ENCODE measurements at places on chromosomes 2 and 18.

- DNase-seq = no peak
Observed at GRCh38 chr18:34729740-34730355, 19.8 kb downstream of the DTNA start.

- DNase-seq = no peak
Observed at GRCh38 chr2:115733190-115733775, 1290.8 kb downstream of the DPP10 start.

- no peak for DNase-seq
Observed at GRCh38 chr2:61014763-61015162, 2.8 kb upstream of the PEX13 start.

- DNase-seq = no peak
Observed at GRCh38 chr2:23452372-23452771, 67.4 kb downstream of the KLHL29 start.

DNA sequence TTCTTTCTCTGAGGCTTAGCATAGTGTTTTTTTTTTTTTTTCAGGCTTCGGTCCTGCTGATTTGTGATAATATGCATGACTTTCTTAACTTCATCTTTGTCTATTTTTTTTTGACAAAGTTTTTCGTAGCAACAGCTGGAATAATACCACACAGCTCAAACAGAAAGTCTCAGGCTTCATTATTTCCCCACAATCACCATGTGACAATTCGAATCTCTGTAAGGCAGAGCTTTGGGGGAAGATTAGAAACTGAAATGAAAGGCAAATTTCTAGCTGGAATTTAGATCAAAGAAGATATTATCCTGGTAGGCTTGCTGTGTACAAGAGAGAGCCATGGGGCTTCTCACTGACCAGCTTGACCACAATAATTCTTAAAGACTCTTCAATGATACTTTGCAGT, 12.2 kb upstream of the CD28 start:
- DNase-seq = no peak

GRCh38 chr2:88658881-88659537, 31.7 kb upstream of the EIF2AK3 start:
- DNase-seq = no peak

- no peak for DNase-seq
Observed at GRCh38 chr2:234725528-234726264, 226.1 kb upstream of the SH3BP4 start.

DNA sequence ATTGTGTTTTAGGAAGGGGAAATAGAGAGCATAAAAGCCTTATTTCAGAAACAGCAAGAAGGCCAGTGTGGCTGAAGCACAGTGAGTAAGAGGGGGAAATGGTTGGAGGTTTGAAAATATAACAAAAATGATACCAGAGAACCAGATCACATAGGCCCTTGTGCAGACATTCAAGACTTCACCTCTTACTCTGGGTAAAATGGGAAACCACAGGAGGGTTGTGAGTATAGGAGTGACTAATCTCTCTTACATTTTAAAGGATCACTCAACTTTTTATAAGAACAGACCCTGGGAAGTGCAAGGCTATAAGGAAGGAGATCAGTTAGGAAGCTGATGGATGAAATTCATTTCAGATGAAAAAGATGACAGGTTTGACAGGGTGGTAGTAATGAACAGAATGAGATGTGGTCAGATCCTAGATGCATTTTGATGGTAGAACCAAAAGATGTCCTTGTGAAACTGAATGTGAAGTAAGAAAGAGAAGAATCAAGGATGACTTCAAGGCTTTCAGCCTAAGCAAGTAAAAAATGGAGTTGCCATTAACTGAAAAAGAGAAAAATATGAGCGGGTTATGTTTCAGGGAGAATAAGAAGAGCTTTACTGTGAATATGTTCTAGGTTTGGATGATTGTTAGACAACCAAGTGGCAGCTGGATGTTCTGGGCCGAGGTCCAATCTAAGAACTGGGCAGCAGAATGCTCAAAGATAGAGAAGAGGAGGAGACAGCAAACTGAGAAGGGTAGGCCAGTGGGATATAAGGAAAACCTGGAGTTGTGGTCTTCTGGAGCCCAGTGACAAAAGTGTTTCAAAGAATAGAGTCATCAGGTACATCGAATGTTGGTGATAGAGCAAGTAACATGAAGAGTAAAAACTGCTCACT, 65.1 kb downstream of the USP40 start:
- no peak for DNase-seq

GRCh38 chr2:41832218-41832617, 215.6 kb upstream of the PKDCC start:
- no peak for DNase-seq

DNA sequence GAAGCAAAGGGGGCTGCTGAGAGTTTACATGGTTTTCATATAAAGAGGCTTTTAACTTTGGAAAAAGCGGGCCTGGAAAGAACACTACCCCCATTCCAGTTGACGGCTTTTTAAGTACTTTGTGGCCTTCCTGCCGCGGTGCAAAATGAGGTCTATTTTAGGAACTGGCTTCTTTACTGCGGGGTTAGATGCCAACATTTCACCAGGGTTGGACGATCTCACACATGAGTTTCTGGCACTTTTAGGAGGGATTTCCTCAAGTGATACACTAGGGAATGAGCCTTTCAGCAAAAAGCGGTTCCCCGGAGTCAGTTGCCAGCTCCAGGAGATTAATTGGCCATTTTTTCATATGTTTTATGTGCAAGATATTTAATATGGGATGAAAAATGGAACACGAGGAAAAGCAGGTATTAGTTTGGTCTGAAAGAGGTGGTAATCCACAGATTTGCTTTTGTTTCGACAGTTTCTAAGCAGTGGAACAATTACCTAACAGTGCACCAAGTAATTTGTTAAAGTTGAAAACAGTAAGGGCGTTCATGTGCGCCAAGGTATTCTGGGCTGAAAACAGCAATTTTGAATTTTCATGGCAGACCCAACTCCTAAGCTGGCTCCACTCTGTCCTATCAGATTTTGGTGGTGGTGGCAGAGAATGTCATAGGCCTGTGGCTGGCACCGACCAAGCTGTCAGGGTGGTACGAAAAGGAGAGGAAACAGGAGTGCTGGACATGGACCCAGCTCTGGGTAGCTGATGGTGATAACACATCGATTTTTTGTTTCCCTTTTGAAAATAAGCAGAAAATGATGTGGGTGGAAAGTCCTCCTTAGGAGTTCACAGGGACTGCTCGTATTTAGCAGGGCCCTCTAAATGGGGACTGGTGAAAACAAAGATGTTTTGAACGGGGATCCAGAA, 55.6 kb upstream of the FZD5 start:
- DNase-seq = no peak

DNA sequence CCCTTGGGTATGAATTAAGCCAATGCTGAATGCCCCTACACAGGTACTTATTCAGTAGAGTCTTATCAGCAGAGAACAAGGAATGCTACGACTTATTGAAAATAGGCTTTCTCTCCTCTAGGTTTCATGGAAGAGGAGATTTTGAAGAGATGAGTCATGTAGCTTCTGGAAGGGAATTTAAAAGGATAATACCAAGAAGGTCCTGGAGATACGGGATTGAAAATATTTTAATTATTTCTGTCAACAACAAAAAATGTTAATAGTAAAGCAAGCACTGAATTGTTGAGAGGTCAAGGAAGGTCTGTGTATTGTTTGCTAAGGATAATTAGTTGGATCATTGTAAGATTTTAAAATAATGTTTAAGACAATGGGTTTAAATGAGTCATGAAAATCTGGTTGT, 293.0 kb upstream of the SPHKAP start:
- DNase-seq = no peak

- DNase-seq = no peak
Observed at GRCh38 chr2:9844576-9844975, 1.3 kb downstream of the TAF1B start.

DNA sequence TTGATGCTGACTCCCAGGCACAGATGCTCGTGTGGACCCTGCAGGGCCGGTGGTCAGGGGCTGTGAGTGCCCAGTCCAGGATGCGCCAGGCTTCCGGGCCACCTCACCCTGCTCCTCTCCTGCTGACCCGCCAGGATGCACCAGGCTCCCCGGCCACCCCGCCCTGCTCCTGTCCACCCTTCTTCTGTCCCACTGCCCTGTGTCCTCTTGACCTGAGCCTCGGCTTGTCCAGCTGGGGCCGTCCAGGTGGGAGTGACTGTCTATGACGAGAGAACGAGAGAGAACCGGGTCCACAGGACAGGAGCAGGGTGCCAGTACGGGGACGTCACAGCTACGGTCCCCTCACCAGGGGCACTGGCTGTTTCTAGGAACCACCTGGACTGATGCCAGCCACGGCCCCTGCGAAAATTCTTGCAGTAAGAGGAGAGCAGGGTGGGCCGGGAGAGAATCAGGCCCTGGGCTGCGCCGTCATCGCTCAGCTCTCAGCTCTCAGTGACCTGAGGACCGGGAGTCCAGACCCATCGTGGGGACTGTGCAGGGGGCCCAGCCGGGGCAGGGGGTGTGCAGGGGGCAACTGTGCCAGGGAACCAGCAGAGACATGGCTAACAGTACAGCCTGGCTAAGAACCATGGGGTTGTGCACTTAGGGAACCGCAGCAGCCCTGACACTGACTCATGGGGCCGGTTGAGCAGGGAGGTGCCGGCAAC, 12.9 kb upstream of the NFATC1 start:
- DNase-seq = peak; percentile 14

DNA sequence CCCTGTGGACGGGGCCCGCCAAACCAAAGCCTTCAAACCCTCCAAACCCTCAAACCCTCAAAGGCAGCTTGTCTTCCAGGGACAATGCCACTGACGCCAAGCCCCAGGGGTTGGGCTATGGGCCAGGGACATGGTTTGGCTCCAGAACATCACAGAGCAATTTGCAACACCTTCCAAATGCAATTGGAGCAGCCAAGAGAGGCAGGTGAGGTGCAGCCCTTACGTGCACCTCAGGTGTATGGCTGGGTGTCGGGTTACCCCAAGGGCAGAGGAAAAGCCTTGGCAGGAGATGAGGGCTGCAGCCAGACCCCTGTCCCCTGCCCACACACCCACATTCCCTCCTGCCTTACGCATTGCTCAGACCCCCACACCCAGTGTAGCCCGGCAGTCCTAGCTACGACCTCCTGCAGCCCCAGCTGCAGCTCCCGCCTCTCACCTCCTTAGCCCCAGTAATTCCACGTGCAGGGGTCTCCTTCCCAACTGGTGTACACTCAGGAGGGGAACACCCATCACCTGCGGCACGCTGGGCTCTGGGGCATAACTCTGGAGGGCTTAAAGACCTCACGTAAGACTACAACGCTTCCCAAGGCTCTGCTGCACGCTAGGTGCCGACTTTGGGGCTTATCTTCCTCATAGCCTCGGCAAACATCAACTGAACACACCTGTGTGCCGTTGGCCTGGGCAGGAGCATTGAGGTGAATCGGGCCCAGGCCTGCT, 88.7 kb downstream of the TFCP2L1 start:
- no peak for DNase-seq

- no peak for DNase-seq
Observed at GRCh38 chr2:119660343-119660658, 18.7 kb upstream of the TMEM177 start.

DNA sequence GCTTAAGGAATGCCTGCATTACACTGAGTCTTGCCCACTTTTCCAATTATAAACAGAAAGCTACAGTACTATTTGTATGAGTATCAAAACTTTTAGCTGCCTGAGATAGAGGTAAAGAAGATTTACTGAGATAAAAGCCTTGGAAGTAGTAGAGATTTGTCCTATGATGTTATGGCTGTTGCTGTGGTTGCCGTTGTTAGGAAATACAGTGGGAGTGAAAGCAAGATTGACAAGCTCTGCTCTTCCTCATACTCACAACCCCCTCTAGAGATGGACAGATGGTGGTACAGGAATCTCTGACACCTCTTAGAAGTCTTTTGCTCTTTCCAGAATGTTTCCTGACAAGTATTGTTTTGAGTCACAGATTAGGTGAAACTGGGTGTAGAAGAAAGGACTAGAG, 242.5 kb downstream of the RPIA start:
- no peak for DNase-seq

DNA sequence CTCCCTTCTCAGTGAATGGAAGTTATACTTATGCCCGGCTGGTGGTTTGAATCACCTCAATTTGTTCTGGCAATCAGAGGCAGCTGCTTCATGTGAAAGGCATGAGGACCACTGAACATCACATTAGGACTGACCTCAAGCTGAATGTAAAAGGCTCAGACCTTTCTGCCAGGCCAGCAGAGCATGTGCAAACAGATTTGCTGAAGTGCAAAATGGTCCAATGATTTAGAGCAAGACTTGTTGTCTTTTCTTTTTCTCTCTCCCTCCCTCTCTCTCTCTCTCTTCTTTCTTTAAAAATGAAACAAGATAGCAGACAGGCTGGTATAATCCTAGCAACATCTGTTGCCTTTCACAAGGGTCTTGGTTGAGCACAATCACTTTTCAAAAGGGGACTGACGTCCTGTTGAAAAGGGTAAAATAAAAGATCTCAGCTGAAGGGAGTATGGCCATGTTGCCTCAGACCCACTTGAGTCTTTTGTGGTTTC, 13.3 kb upstream of the CDH7 start:
- no peak for DNase-seq

DNA sequence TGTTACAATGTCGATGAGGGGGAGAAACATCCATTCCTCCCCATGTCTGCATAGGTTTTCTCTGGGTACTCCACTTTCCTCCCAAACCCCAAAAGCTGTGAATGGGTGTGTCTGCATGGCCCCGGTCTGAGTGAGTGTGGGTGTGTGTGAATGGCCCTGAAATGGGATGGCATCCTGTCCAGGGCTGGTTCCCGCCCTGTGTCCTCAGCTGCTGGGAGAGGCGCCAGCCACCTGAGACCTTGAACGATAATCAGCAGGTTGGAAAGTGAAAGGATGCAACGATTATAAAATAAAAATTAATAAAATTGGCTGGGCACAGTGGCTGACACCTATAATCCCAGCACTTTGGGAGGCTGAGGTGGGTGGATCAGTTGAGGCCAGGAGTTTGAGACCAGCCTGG, 69.2 kb downstream of the NPPC start:
- no peak for DNase-seq

DNA sequence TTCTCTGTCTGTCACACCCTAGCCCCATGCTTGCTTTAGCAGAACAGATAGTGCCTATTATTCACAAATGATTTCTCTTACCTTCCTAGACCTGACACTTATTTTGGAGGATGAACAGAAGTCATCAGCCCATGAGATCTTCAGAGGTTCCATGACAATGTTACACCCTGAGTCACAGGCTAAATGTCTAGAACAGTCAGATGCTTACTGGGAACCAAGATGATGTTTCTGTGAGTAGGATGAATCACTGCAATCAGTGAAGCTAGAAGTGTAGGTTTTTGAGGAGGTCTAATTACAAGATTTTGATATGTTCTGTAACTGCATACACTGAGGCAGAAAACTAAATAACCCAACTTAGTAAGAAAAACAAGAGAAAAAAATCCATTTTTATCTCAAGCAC, 123.0 kb upstream of the THUMPD2 start:
- DNase-seq = no peak

- DNase-seq = no peak
Observed at GRCh38 chr2:210268281-210268680, 43.0 kb upstream of the ACADL start.

- no peak for DNase-seq
Observed at GRCh38 chr2:208269091-208269490, 3.0 kb downstream of the PIKFYVE start.
